ENCODE measurements at places on chromosomes 5 and 9.

- DNase-seq = peak; percentile 90
Measured at GRCh38 chr5:107456281-107456715, 214.4 kb downstream of the EFNA5 start.

- DNase-seq = no peak
Measured at GRCh38 chr5:101673120-101673519, 623.0 kb downstream of the SLCO4C1 start.

DNA sequence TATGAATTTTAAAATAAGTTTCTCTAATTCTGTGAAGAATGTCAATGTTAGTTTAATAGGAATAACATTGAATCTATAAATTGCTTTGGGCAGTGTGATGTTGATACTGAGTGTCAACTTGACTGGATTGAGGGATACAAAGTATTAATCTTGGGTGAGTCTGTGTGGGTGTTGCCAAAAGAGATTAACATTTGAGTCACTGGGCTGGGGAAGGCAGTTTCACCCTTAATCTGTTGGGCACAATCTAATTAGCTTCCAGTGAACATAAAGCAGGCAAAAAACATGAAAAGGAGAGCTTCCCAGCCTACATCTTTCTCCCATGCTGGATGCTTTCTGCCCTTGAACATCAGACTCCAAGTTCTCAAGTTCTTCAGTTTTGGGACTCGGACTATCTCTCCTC is 832.0 kb upstream of the ARRDC3 start:
- no peak for DNase-seq

DNA sequence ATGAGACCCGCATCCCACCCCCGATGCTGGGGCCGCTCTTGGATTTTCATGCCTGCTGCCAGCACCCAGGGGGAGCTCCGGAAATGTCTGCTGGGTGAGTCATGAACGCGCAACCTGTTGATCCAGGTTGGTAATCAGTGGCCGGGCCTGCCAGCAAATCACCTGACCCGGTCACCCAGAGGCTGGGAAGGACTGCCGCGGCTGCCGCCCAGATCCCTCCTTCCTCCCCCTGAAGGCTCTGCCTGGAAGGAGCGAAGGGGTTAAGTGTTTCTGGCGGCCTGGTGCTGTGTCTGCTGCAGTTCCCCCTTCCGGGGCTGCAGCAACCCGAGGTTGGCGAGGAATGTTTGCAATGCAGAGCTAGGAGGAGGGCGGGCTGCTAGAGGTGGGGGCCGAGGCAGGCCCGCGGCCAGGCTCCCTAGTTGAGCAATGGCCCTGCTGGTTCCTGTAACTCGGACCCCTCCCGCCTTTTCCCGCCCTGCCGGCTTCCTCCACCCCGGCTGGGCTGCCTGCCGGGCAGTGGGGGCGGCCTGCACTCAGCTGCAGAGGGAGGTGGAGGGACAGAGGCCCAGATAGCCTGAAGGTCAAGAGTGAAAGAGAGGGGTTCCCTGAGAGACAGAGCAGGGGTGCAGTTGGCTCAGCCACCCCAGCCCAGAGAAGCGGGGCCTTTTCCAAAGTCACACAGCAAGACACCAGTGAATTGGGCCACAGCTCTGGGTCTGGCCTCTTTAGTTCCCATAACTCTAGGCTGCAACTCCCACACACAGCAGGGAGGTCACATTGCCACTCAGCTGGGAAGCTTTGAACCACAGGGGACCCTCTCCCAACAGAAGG is 156.3 kb upstream of the IER5L start:
- peak; percentile 69 for DNase-seq

DNA sequence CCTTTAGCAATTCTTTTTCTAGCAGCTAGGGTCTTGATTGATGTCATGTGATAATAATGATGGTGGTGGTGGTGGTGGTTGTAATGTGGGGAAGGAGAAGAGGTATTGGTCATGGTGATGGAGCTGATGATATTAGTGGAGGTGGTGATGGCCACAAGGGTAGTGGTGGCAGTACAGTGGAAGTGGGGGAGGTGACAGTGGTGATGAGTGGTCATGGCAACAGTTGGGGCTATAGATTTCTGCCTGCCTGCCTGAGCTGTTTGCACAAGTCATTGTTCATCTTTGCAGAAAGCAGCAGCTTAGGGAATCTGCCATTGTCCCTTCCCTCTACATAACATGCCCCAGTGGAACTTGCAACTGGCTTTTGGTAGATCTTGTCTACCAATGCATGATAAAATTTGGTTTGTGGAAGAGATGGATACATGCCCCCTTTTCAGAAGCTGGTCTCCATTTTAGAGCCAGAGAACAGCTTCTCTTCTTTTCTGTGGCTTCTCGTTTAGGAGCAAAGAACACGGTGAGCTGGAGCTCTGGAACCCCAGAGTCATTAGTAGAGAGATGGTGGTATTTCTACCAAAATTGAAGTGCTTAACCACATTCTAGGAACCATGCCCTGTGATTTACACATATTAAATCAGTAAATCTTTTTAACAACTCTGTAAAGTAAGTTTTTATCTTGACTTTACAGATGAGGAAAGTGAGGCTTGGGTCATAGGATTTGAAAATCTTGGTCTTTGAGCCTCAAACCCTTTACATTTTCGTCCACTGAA is 100.3 kb downstream of the AOPEP start:
- DNase-seq = no peak

- no peak for DNase-seq
Measured at GRCh38 chr9:14348373-14349145, 34.6 kb upstream of the NFIB start.

- peak; percentile 15 for DNase-seq
Measured at GRCh38 chr9:18982262-18982620, 50.8 kb downstream of the SAXO1 start.

DNA sequence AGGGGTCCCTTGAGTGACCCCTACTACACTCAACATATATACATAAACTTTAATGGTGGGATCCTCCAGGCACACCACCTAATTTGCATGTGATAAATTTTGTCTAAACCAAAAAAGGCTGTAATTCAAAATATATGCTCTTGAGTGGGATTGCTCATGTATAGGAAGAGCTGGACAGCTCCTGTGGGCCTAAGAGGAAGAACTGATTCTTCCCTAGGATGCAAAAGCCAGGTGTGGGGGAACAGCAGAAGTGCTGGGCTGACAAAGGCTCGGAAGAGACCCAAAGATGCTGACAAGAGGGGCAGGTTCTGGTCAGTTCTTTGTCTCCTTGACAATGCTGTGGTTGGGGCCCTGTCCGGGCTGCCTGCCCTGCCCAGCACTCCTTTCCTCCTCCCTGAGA is 43.9 kb downstream of the PCDH1 start:
- no peak for DNase-seq
